Stimulated activated CD8-positive, alpha-beta memory T cell treated with anti-CD3 and anti-CD28 coated beads, Interleukin-4, amount 100 ng/mL, for 1 hour (primary cell): ENCODE measurements at places on chromosomes 5 and 9.

- DNase-seq = no peak
Observed at GRCh38 chr9:134637696-134638501, 3.7 kb upstream of the COL5A1 start.

DNA sequence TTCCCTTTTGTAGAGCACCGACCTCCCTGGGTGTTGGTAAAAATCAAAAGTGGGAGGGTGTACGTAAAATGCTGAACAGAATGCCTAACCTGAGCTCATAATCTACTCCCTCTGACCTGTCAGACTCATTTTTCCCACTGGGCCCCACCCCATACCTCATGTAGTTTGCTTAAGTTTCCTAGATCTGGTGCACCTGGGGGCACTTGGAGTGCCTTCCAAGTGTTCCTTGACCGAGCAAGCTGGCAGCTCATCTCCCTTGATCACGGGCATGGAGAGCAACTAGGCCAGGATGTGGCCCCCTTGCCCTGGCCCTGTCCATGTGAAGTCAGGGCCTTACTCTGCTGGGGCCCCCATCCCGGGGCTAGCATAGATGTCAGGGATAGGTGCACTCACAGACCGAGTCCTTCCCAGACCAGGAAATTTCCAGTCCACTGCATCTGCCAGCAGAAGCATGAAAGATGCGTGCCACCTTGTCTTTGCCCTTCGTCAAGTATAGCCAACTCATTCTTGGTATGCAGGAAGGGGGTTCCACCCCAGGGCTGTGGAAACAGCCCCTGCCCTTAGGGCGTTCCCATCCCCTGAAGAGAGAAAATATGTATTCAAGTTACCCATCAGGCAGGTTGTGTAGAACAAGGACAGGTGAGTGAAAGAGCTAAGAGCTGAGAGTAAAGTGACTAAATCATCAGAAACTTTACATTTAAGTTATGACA lies 41.9 kb downstream of the SLC22A5 start:
- no peak for DNase-seq

DNA sequence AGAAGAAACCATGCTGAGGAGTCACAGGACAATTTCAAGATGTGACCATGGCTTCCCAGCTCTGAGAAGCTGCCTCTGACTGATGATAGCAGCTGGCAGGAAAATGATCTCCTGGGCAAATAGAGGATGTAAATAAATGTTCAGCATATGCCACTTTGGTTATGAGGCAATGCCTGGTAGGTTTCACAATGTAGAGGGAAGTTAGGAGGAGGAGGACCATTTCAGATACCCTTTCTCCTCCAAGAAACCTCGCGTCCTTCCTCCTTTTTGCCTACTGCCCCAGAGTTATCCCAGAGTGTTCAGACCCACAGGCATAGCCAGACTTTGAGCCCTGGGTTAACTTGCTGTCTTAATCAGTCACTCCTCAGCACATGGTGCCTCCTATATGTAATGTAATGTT lies 541.6 kb upstream of the DAP start:
- DNase-seq = no peak

DNA sequence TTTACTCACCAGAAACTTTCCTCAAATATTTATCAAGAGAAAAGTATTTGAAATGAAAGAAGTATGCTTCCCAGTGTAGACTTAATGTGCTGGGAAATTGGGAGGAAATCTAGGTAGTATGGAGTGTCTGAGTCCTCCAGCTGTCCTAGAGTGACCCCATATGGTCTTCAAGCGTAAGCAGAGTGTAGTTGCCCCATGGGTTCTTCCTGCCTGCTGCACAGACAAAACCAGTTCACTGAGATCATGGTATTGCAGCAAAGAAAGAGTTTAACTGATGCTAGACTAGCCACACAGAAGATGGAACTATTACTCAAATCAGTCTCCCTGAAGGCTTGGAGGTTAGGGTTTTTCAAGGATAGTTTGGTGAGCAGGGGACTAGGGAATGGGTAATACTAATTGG lies 114.9 kb upstream of the PRLR start:
- DNase-seq = no peak

DNA sequence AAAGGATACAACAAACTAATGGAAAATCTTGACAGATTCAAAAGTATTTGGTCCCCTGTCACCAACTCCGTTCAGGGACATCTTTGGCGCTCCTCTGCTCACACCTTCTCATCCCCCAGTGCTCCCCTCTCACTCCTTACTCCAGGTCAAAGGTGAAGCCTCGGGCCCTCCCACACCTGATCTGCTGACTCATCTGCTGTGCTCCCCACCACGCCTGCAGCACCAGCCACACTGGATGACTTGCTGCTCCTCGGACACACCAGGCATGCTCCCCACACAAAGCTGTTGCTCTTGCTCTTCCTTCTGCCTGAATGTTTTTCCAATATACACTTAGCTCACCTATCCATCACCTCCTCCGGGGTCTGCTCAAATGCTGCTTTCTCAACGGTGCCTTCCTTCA lies 123.4 kb downstream of the ESM1 start:
- no peak for DNase-seq

GRCh38 chr5:56011835-56012234 lies 17.1 kb upstream of the IL6ST start:
- no peak for DNase-seq
